ENCODE measurements at places on chromosomes 3 and 15.

DNA sequence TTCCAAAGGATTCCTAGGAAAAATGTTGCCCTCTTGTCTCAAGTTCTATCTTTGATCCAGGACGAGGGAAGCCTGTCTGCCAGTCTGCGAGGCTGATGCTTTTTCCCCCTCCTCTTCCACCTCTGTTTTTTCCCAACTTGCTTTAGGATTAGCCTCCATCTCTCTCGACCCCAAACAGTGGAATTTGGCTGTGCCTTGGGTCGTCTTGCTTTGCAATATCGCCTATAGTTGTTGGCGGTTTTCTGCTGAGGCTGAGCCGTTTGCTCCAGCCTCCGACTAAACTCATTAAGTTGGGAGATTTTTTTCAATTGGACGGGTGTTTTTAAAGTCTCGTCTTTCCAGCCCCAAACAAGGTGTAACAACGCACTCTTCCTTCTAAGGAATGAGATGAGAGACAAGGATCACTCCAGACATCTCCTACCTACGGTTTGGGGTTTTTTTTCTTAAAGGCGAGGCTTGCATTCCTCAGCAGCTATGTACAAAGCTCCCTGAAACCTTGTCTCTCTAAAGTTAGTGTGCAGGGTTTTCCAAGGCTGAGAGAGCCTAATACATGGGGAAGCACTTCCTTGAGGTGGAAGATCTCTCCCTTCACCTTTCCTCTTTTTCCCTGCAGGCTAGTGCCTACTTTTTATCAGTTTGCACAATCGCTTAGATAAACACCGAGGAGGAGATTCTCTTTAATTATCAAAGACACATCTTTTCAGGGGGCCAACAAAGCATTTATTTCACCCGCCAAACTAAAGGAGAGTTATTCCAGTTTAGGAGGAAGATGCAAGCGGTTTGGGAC is 4.8 kb upstream of the NR2F2 start:
- DNase-seq = peak; percentile 81

DNA sequence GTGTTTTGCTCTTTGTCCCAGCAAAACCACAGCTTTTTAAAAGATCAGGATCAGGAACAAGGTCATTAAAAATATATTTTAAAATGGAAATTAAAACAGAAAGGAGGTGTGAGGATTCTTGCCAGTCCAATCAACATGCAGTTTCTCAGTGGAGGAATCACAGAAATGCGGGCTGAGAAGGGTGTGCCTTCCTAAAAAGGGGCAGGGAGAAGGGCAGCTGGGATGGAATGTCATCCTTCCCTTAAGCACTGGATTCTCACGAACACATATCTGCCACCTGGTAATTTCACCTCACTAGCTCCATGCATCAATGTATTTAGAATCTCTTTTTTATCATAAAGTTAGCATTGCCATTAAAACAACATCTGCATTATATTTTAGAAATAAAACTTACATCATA is 21.4 kb downstream of the ABI3BP start:
- no peak for DNase-seq

GRCh38 chr3:177300039-177300833 is 103.0 kb upstream of the TBL1XR1 start:
- DNase-seq = peak; percentile 60

- no peak for DNase-seq
Observed at GRCh38 chr3:182241196-182241765, 529.6 kb downstream of the SOX2 start.

DNA sequence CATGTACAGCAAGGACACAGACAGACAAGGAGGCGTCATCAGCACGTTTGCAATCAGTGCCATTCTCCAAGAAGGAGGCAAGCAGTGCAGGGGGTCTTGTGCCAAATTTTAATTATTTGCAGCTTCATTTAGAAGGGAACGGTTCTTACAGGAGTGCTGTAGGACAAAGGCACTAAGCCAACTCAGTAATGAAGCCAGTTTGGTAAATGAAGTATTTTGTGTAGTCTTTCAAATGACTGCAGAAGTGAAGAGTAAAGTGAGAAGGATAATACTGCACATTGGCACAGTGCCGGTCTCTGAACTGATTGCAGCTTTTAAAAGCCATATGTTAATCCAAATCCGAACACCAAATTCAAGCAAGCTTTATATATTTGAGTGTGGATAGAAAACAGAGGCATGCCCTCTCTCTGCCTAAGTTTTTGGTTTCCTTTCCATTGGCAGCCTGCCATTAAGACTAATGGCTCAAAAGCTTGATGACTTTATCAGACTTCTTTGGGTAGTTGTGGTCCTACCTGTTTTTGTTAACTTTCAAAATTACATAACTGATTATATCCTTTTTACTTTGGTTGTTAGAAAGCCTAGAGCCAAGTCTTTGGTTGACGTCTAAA is 101.3 kb downstream of the SENP2 start:
- peak; percentile 33 for DNase-seq

GRCh38 chr3:128231606-128232005 is 78.3 kb downstream of the EEFSEC start:
- DNase-seq = no peak

DNA sequence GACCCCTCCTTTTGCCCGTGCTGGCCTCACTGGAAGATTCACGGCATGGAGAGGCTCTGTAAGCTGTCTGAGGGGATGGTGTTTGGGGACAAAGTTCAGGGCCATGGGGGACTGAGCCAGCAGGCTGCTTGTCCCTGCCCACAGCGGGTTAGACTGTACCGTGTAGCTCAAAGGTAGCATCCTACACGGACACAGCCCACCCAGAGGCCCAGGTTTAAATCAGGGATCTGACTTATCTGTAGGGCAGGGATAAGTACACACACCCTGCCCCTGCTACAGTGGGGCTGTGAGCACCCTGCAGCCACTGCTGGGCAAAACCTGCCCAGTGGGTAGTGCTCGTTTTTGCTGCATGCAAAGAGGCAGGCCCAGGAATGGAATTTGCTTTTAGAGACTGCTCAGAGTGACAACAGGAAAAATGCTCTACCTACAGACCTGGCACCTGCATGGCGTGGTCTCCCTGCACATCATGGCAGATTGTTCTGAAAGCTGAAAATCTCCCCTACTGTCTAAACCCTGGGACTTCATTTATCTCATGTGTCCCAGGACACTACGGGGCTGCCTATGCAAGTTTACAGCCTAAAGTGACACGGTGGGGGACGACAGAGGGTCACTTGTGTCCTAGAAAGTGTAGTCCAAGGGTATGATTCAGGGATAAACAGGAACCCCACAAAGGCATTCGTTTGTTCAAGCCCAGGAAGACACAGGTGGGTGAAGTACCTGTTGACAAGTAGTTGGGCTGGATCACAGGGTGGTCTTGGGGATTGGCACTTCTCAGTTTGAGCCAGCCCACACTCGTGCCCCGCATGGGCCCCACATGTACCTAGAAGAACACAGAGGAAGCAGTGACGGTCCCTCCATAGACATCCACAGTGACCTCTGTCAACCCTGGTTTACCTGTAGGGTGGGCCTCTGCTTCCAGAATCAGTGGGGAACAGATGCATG is 27.7 kb downstream of the CHDH start:
- no peak for DNase-seq

GRCh38 chr3:49019941-49020329 is 1.6 kb upstream of the DALRD3 start:
- no peak for DNase-seq

DNA sequence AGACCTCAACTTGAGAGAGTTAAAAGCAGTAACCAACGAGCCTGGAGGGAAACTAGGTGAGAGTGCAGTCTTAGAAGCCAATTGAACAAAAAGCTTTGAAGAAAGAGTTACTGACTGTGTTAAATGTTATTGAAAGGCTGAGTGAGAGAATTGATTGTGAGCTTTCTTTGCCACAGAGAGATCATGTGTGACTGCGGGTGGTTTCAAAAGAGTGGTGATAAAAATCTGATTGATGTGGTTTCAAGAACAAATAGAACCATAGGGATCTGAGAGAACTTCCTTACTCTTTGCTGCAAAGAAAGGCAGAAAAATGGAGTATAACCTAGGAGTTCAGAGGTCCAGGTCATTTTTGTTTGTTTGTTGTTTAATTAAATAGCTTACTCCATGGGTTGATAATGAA is 759.9 kb upstream of the ALCAM start:
- no peak for DNase-seq

DNA sequence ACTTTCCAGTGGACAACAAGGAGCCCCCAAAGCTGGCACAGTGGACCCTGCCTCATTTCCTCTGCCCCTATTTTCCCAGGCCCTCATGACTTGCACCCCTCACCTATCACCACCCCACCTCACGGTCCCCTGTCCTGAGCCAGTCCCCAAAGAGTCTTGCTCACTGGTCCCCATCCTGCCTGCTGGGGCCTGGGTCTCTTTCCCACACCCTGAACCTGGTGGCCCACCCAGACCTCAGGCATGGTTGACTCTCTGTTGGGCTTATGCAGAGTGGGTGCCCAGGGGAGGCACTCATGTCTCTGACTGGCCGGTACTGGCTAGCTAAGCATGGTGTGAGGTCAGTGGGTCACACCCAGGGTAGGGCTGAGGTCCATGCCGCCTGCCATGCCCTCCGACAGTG is 73.2 kb downstream of the SLC12A8 start:
- DNase-seq = no peak

DNA sequence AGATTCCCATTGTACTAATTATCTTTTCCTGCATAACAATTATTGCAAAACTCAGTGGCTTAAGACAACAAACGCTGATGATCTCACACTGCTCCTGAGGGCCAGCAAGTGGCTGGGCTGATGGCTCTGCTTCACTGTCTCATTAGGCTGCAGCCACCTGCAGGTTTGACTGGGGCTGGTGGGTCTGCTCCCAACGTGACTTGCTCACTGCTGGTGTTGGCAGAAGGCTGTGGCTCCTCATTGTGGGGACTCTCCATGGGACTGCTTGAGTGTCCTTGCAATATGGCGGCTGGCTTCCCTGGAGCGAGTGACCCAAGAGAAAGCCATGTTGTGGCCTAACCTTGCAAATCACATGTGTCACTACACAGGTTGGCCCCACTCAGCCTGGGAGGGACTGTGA is 71.1 kb downstream of the PLXNA1 start:
- DNase-seq = no peak

DNA sequence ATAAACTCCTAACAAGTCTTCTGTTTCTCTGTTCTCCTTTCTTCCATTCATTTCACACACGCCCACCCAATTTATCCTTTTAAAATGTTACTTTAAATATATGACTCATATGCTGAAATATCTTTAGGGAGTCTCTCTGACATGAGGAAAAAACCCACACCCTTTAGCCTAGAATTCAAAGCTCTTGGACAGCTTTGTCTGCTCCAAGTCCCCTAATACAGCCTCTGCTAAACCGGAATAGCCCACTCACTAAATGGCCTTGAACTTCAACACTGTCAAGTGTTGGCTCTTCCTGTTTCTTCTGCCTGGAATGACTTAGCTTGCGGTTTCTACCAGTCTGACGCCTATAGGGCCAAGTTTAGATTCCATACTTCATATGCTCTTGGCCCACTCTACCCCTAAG is 3.3 kb upstream of the CD96 start:
- peak; percentile 60 for DNase-seq

DNA sequence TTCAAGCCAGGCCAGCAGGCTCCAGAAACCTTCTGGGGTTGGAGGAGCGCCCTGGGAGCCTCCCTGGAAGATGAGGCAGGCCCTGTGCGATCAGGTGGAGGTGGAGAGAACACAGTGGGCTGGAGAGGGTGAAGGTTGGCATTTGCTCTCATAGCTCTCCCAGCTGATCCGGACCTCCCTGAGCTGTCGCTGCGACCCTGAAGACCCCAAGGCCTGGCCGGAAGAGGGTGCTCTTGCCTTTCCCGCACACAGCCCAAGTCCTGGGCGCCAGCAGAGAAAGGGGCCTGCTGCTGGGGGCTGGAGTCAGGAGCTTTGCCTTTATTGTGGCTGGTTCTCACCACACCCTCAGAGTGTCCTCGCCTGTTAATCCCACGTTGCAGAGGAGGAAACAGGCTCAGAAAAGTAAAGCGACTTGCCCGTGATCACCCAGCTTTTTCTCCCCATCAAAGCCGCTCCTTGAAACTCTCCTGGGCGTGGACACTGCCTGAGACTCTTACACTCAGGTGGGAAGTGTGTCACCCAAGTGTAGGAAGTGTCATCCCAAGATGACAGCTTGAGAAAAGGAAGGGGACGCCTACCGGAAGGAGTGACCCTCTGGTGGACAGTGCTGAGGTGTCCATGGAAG is 8.6 kb upstream of the RPL29 start:
- peak; percentile 67 for DNase-seq

DNA sequence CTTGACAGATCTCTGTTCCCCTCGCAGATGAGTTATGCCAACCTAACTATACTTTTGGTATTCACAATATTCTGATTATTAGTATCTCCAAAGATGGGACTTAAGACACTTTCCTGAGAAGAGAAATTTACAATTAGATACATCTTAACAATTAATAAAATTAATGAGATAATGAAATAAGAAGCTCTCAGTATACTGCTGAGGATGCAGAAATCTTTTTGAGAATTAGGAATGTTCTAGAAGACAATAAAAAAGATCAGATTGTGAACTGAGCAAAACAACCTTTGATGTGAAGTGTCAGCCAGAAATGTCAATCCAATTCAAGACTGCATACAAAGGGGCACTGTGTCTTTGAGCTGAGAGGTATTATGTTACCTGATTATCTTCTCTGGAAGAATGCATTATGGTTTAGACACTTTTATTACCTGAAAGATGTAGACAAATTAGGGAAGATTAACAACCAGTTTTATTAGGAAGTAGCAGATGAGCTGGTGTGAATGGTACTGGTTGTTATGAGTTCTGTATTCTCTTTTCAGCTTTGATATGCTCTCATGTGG is 262.9 kb downstream of the TIGIT start:
- no peak for DNase-seq

- DNase-seq = peak; percentile 83
Observed at GRCh38 chr3:149277331-149277813, 55.7 kb upstream of the CP start.

GRCh38 chr3:178182337-178182779 is 353.9 kb upstream of the KCNMB2 start:
- peak; percentile 24 for DNase-seq

GRCh38 chr3:44970926-44971490 is 5.0 kb downstream of the ZDHHC3 start:
- no peak for DNase-seq

GRCh38 chr15:91142106-91142744 is 42.2 kb downstream of the SV2B start:
- DNase-seq = peak; percentile 17

GRCh38 chr15:62545467-62546227 is 380.6 kb upstream of the C2CD4B start:
- no peak for DNase-seq

DNA sequence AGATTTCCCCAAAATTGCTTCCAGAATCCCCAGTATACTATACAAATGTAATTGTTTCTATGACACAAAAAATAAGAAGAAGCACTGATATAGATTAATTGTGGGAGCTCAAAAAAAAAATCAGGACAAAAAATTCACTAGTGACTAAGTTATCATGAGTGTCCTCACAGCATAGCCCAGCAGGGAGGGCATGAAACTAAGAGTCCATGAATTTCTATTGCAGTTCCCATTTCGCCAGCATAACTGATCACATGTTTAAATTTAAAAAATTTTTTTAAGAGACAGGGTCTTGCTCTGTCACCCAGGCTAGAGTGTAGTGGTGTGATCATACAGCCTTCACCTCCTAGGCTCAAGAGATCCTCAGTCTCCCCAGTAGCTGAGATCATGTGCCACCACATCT is 10.6 kb downstream of the NCEH1 start:
- DNase-seq = no peak

Measured in choroid plexus epithelial cell (primary cell).